Spinal cord (tissue), 10 donors: ENCODE measurements at places on chromosomes 1 and 21. TPM values are rescaled to one million over a fixed set of nuclear protein-coding genes. Genes with fewer than 3 reads are reported as not detected.

The C1QA gene
- 66.2 TPM for total RNA-seq

The GBP6 gene
- total RNA-seq = 0.50 TPM

The SLC1A7 gene
- not detected for total RNA-seq

The MFSD2A gene
- 20.5 TPM for total RNA-seq

The TFF2 gene
- total RNA-seq = not detected

The LRRIQ3 gene
- 1.7 TPM for total RNA-seq

The KAZN gene
- 22.9 TPM for total RNA-seq

The TIE1 gene
- total RNA-seq = 32.3 TPM

The MED8 gene
- total RNA-seq = 31.1 TPM

The AGMAT gene
- total RNA-seq = 2.6 TPM

The HFM1 gene
- total RNA-seq = 9.1 TPM

The SLC45A3 gene
- 6.5 TPM for total RNA-seq

The HPCA gene
- total RNA-seq = 57.0 TPM

The G0S2 gene
- total RNA-seq = 6.1 TPM

The IVL gene
- total RNA-seq = not detected

The CYP4X1 gene
- 26.2 TPM for total RNA-seq

The RGS18 gene
- total RNA-seq = 8.4 TPM

The USH2A gene
- total RNA-seq = 0.20 TPM

The ANKRD35 gene
- total RNA-seq = 4.6 TPM

The S100B gene
- total RNA-seq = 415 TPM

The FAM78B gene
- 4.5 TPM for total RNA-seq

The BTG2 gene
- 37.1 TPM for total RNA-seq

The RIMS3 gene
- total RNA-seq = 14.1 TPM

The SNX7 gene
- total RNA-seq = 31.8 TPM

The MAP10 gene
- total RNA-seq = 4.9 TPM
